NCI-H226 (cell line): ENCODE measurements at places on chromosomes 2 and 18.
A peak's percentile ranks its signal among the peaks of the same experiment; 100 is the strongest.

DNA sequence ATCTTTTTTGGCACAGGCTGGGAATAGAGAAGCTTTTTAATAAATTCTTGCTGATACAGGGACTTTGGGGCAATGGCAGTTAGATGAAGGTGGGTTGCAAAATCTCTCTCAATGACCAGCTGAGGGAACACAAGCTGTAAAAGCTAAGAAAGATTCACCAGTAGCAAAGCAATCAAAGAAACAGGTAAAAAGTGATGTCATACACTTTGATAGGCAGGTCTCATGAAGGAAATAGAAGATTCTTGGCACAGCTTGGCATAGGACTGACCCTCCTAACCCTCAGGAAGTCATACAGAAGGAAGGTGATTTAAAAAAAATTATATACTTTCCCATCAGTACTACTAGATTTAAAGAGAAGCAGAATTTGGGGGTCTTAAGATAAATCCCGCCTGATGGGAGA is 263.6 kb downstream of the LPIN1 start:
- DNase-seq = no peak

- no peak for DNase-seq
These were observed 37.8 kb upstream of the SEC11C start for GRCh38 chr18:59101830-59102414.

GRCh38 chr2:132384491-132385151 is 32.0 kb upstream of the GPR39 start:
- no peak for DNase-seq

DNA sequence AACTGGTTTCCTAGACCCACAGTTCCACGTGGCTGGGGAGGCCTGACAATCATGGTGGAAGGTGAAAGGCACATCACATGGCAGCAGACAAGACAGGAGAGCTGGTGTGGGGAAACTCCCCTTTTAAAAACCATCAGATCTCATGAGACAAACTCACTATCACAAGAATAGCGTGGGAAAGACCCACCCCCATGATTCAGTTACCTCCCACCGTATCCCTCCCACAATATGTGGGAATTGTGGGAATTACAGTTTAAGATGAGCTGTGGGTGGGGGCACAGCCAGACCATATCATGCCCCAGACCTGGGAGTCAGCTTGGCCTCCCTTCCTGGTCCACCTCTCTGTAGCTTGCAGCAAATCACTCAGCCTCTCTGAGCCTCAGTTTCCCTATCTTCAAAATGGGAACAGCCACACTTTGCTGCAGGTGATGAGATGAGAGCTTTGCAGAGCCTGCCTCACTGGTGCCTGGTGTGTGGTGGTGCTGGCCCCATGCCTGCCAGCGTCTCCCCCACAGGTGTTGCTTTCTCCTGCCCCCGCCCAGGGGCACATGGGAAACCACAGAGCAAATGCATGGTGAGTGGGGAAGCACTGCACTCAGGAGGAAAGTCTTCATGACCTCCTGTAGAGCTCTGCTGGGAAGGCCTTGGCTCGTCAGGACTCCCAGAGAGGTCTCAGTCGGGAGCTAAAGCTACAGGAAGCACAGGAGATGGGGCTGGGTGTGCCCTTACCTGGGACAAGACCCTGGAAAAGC is 31.1 kb downstream of the GREB1 start:
- no peak for DNase-seq

GRCh38 chr2:85448461-85449213 is 30.1 kb downstream of the SH2D6 start:
- DNase-seq = no peak

GRCh38 chr2:11553661-11554398 is 20.0 kb downstream of the GREB1 start:
- DNase-seq = peak; percentile 54

GRCh38 chr2:15241201-15241600 is 319.9 kb downstream of the NBAS start:
- no peak for DNase-seq

GRCh38 chr18:58559427-58560186 is 69.3 kb downstream of the ALPK2 start:
- DNase-seq = no peak

GRCh38 chr2:111938392-111938791 is 40.0 kb downstream of the MERTK start:
- DNase-seq = no peak

DNA sequence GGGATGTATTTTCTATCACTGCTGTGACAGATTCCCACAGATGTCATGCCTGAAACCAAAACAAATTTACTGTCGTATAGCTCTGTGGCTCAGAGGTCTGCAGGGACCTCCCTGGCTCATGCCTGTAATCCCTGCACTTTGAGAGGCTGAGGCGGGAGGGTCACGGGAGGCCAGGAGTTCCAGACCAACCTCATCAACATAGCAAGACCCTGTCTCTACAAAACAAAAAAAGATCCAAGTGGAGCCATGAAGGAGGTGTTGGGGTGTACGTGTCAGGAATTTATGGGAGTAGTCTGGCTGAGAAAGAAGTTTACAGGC is 51.0 kb upstream of the FAHD2A start:
- no peak for DNase-seq

- no peak for DNase-seq
These were observed 1791.6 kb downstream of the SUCLG1 start for GRCh38 chr2:82667491-82667890.

- no peak for DNase-seq
These were observed 26.7 kb upstream of the ALLC start for GRCh38 chr2:3631161-3631850.

- no peak for DNase-seq
These were observed 242.4 kb downstream of the LDLRAD4 start for GRCh38 chr18:13460946-13461345.

DNA sequence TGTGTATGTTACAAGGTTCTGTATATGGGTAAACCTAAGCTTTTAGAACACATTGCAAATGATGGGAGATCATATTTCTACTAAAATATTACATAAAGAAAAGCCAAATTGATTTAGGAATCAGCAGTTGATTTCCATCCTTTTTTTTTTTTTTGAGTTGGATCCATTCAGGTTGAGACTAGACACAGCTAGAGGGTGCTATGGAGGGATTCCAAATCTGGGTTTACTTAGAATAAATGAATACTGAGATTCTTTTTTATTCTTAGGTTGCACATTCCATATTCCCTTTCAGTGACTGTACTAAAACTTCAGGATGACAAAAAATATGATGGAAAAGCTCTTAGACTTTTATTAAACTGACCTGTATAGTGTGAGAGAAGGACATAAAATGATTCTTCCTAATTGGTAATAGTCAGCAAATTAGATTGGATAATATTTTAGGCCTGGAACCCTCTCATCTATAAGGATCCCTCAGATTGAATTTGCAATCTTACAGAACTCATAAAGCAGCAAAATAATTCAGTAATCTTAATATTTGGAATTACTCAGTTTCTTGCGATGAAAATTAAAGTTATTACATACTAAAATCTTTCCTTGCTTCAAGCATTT is 183.3 kb upstream of the SESTD1 start:
- no peak for DNase-seq

- no peak for DNase-seq
These were observed 217.6 kb upstream of the FOSL2 start for GRCh38 chr2:28175028-28175427.

DNA sequence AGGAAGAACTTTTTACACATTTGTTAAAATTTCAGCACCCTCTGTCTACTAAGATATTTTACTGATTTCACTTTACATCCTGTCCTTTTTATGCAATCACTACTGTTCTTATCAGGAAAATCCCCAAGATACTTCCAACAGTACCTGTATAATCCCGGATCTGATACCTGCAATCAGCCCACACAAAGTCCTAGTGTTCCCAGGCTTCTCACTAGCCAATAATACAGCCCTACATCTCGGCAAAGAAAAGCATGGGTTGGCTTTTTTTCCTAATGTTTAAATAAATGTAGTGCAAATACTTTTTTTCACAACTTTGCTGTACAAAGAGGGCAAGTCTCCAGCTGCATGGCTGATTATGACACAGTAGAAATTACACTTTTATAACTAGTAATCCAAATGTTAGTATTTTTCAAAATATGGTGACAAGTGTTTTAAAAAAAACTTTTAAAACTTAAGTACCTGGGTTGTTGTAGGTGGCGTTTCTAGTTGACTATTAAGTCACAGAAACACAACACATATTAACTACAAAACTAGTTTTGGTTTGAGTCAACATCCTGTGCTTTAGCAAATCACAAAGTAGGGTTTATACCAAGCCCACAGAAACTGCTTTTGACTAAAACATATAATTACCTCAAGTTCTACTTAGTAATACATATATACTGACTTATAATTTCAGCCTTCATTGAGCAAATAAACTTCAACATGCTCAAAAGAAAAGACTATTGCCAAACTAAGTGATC is 19.5 kb downstream of the CNOT11 start:
- no peak for DNase-seq

GRCh38 chr18:77066101-77066500 is 66.5 kb downstream of the MBP start:
- DNase-seq = no peak

DNA sequence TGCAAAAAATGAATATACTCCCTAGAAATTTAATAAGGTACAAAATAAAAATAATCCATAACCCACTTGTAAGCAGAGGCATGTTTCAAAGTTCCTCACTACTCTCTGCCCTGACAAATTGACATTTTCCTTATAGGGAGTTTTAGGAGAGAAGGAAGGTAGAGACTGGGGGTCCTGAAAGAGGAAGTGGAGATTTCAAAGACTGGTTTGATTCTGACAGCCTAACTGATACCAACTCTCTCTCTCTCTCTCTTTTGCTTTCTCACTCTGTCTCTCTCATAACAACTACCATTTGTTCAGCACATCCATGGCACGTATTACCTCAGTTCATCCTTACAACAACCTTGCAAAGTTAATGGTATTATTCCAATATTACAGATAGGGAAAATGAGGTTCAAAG is 18.6 kb downstream of the FZD7 start:
- DNase-seq = no peak

DNA sequence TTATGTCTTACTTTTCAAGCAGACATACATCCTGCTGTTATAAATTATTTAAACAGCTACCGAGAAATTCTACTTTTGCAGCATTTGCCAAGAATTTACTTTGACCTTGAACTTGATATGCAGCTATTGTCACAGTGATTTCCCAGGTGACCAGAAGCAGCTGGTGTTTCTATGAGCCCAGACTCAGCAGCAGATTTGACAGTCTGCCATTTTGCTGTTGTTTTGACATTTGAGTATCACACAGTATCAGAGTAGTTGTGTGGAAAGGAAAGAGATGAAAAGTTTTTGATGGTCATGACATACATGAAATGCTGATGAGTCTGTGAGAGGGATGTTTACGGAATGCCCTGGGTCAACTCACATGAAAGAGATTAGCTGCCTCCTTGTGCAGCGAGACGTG is 6.6 kb upstream of the CCDC195 start:
- no peak for DNase-seq

- DNase-seq = no peak
These were observed 112.2 kb downstream of the OSBPL6 start for GRCh38 chr2:178306352-178307073.

DNA sequence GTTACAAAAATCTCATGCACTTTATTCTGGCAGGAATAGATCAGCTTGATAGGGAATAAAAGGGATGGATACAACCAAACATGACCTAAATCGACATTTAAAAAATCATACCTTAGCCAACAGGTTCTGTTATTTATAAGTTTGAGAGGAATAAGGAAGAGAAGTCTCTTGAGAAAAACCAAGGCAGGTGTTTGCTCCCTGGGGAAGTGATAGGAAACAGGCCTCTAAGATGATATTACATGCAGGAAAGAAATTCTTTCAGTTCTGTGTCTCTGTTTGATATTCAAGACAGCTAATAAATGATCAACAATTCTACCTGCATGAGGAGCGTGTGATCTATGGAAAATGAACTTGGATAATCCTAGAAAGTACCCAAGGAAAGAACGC is 184.8 kb upstream of the ZEB2 start:
- DNase-seq = no peak

DNA sequence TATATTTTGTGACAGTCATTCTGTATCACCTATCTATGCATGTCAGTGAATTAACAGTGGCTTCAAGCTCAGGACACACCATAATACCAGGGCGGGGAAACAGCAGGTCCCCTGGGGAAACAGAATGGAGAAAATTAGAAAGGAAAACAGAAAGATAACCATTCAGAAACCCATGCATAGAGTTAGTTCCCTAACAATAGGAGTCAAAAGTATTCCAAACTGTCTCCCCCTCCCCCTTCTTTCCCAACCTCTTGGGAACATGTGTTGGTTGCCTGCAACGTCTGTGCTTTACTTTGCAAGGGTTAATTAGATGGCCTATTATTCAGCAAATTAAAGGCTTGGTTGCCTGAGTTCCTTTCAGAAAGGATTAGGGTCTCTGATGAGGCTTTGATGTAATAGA is 176.4 kb downstream of the MYO3B start:
- DNase-seq = no peak

DNA sequence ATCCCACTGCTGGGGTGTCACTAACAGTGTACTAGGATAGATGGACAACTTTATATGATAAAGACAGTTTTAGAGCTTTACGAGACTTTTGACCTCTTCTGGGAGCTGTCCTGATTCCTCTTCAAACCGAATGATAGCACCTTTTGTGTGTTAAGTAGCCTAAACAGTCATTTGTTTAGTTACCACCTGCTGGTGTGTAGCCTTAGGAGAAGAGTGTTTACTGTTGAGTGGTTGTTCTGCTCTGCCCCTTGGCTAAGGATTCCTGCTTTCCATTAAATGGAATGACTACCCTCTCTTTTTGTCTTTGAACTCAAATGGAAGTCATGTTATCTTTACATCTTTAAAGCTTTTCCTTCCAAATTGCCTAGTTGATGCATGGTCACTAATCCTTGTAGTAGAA is 28.0 kb upstream of the MGAT5 start:
- DNase-seq = no peak

- peak; percentile 61 for DNase-seq
These were observed 49.1 kb downstream of the ADI1 start for GRCh38 chr2:3470166-3470651.

DNA sequence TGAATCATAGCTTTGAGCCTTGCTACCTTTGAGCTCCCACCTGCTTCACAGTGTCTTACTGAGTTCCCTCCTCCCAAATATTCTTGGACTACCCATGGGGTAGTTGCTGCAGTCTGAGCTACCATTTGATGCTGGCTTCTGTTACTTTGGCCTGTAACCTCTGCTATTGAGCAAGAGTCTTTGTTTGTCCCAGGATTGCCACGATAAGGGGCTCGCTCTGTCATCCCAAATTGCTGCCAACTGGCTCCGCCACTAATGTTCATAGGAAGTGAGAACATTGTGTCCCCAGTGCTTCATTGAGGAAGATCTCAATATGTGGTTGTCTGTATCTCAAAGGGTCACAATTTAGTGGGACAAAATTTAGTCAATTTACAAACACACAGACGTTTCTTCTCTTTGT is 103.8 kb downstream of the TRIM43 start:
- no peak for DNase-seq
